ENCODE measurements at places on chromosomes 16 and 17.

DNA sequence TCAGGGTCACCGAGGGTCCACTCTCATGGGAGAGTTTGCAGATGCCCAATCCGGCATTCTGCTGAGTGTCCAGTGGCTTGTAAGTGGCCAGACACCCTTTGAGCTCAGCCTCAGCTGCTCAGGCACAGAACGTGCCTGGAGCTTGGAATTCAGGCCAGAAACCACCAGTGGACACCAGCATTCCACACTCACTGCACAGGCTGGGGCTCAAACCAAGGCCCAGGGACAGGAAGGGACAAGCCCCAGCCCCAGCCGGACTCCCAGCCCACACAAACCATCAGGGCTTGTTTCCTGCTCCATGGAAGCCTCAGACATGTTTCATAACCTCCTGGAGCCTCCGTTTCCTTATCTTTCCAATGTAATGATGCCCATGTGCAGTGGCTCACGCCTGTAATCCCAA is 5.0 kb upstream of the NPRL3 start:
- DNase-seq: no peak

DNA sequence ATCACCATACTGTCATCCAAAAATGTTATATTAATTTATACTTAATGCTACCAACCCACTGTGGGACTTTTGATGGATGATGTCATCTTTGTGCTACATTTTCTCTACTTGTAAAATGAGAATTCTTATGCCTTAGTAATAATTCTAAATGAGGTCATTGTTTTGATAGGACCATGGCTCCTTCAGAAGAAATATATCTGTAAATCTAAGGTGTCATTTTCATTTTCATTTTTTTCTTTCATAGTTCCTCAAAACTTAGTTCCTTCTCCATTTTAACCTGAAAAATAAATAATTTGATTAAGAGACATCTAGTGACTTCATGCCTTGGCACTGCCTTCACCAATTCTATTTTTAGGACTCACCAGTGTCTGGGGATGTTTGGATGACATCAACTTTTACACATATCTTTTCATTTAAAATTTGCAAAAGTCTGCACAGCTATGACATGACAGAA is 48.7 kb downstream of the GPRC5B start:
- no peak for DNase-seq

DNA sequence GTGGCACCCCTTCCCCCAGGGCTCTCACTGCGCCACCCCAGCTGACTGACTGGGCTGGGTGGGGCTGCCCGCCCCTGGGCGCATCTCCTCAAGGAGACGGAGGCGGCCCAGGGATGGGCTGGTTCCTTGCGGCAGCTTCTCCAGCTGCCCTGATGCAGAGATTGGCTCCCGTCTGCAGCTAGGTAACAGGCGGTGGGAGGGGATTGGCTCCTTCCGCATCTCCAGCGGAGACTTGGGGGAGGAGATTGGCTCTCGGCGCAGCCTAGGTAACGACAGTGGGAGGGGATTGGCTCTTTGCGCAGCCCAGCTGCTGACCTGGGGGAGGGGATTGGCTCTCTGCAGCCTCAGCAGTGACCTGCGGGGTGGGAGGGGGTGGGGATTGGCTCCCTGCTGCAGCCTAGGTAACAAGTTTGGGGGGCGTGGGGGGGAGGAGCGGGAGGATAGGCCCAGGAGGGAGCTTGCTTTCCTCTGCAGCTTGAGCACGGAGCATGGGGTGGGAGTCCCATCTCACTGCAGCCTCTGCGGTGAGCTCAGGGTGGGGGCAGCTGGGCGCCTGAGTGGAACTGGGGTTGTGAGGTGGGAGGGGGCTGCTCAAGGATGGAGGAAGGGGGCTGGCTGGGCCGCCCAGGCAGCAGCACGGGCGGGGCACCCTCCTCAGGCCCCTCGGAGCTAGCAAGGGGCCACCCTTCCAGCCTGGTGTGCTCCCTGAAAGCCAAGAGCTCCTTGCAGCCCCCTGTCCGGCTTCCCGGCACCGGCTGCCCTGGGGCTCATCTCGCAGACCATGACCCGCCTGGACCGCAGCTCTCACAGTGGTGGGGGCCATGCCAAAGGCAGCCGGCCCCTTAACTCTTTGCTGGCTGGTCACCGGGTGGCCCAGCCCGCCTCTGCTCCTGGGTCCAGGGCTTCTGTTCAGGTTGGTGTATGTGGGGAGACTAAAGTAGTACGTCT is 6.4 kb downstream of the NFE2L1 start:
- no peak for DNase-seq

DNA sequence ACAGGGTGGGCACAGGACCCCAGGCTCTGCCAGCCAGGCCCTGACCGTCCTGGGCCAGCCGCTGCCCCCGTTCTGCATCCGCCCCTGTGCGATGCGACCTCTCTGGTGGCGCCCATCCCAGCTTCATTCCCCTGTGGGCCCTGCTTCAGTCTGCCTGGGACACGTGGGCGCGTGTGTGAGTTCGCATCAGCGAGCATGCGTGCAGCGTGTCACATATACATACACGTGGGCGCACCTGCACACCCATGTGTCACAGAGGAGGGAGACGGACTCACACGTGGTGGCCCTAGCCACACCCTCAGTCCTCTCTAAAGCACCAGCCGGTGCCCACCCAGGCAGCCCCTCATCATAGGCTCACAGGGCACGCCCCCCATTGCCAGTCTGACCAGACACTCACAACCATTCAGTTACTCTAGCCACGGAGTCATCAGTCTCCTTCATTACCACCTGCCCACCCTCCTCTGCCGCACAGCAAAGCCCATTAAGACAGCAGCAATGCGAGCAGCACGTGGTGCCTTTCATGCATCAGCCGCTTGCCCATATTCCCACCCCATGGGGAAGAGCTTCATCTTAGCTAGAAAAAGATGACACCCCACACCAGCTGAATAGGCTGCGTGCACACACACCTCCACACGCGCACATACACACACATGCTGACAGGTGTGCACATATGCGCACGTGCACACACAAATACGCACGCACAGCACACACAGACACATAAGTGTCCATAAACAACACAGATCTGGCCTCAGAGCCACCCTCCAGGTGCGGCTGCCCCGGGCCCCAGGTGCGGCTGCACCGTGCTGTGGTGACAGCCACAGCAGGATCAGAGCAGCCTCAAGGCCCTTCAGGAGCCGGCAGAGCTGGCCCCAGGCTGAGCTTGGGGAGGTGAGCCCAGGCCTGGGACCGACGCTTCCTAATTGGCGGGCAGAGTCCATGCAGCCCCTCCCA is 9.5 kb upstream of the CDH15 start:
- no peak for DNase-seq

DNA sequence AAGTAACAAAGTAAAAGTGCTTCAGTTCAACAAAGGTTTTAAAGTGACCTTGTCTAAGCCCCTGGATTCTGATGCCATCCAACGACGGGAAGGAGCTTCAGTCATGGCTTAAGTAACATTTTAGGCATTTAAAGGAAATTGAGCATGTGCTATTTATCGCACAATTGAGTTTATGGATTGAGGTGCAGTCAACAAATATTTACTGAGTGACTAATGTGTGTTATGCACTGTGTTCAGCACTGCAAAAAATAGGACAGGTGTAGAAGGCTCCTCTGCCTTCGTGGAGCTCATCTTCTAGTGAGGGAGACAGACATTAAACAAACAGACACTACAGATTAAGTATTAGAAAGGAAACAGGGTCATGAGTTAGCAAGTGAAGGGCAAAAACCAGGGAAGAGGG is 12.5 kb downstream of the TMIGD1 start:
- DNase-seq: no peak

- no peak for DNase-seq
Measured at GRCh38 chr17:60971515-60972369, 294.1 kb downstream of the BCAS3 start.

DNA sequence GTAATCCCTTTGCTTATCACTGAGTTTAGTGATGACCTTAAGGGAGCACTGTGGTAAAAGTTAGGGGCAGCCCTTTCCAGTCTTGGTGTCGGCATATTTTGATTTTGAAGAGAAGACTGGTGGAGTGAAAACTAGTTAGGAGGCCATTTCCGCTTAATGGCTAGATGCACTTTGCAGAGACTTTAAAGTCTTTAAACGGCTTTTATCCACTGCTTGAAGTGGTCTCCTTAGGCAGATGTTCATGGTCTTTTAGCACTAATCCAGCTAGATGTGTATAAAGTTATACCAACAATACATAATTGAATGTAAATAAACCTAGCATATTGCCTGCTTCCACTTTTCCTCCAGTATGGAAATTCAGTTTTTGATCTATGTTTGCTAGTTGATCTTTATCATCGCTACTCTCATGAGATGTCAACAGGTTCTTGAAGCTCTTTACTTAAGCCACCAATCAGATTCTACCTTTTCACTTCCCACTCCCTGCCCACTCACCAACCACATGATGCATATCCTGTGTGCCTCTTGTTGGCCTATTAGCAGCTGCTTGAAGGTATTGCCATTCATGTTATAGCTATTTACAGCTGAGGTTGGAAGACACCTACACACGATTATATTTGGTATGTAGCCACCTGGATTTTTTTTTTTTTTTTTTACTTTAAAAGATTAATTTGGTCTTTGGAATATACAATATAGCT is 132.0 kb downstream of the NLK start:
- DNase-seq: no peak

GRCh38 chr17:10620823-10621222 is 36.3 kb downstream of the MYH3 start:
- DNase-seq: no peak

DNA sequence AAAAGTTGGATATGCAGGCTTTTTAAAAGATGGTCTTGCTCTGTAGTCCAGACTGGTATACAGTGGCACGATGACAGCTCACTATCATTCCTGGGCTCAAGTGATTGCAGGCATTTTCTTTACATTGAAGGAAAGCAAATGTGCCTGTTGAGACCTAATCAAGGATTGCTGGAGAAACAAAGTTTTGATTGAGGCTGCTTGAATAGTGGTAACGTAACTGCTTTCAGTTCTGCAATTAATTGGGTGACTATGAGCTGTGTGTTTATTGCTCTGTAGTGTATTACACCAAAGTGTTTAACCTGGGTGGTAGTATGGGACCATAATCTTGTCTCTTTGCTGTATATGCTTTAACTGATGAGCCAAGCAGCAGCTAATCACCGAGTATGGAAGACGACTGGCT is 2.3 kb downstream of the UBB start:
- DNase-seq: no peak
